ENCODE measurements at places on chromosomes 16 and 17.
A peak's percentile ranks its signal among the peaks of the same experiment; 100 is the strongest.

- DNase-seq: peak; percentile 76
These were observed 3.9 kb upstream of the KRT28 start for GRCh38 chr17:40803617-40804082.

- DNase-seq: no peak
These were observed 1.6 kb downstream of the CAPN15 start for GRCh38 chr16:529012-529575.

- no peak for DNase-seq
These were observed 14.2 kb upstream of the TMEM11 start for GRCh38 chr17:21228111-21228510.

- DNase-seq: no peak
These were observed 17.0 kb downstream of the SRCIN1 start for GRCh38 chr17:38588788-38589174.

DNA sequence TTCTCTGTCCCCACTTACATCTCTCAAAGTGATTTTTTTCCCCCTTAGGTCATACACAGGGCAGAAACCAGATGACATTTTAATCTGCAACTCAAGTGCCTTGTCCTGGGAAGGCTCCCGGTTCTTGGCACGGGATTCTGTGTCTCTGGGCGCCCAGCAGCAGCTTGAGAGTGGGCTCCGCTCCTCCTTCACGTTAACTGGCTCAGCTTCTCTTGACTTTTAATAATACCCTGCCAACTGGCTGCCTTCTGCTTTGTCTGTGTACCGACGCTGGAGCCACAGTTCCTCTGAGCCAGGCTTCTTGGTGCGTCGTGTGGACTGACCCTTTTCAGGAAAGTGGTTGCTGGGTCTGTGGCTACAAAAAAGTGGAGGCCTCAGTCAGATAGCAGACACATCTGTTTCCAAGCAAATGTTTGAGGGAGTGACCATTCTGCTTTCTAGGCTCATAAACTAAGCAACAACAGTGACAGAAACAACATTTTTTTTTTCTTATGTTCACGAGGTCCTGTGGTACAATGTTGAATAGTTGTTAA lies 64.9 kb downstream of the IRF8 start:
- DNase-seq: peak; percentile 78
